ENCODE measurements at places on chromosomes 12 and 14.

GRCh38 chr14:34484726-34485125, 22.7 kb upstream of the SPTSSA start:
- no peak for DNase-seq

GRCh38 chr12:104764225-104765091, 193.6 kb downstream of the SLC41A2 start:
- no peak for DNase-seq

- peak; percentile 32 for DNase-seq
These were observed 24.0 kb downstream of the CCDC85C start for GRCh38 chr14:99579903-99580571.

GRCh38 chr12:25248732-25249131, 2.0 kb downstream of the KRAS start:
- DNase-seq, result no peak

DNA sequence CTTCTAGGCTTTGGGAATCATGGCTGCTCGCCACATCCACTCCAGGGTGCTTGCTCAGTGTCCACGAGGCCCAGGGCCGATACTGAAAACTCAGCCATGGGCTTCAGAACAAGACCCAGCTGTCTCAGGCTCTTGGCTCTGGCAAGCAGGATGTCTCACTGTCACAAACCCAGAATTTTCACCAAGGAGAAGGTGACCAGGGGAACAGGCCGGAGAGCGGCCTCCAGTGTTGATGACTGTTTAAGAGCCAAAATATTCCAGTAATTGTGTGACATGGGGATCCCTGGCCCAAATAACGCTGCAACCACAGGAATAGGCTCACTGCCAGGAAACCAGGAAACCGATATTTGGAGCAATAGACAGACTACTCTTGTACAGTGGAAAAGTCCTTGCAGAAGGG, 9.8 kb upstream of the SERPINA5 start:
- DNase-seq, result no peak

GRCh38 chr12:107584563-107584962, 101.0 kb upstream of the PWP1 start:
- DNase-seq, result no peak

DNA sequence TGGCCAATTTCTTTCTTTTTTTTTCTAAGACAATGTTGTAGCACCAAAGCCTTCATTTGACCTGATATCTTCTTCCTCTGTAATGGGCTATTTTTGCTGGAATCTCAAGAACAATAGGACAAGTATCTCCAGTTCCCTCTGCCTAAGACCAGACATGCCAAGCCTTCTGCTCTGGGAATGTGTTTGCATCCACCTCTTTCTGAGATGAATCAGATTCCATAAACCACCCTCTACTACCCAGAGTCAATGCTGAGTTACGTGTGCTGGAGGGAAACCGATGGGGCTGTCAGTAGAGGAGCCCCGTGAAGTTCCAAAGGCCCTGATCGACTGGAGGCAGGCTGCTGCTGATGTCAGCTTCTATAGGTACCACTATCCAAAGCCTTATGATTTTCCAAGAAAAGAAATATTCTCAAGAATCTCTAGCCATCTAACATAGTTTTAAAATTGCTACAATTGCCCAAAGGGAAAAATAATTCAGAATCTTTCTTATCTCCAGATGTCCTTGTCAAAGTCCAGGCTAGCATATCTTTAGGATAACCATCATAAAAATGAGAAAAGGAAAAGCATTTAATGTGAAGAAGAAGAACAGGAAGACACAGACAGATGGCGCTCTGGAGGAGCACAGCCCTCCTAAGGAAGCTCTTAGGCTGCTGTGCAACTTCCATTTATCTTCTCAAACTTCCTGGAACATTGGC, 101.9 kb downstream of the SLC8A3 start:
- peak; percentile 18 for DNase-seq

GRCh38 chr12:120370343-120371243, 1.6 kb upstream of the MSI1 start:
- no peak for DNase-seq

DNA sequence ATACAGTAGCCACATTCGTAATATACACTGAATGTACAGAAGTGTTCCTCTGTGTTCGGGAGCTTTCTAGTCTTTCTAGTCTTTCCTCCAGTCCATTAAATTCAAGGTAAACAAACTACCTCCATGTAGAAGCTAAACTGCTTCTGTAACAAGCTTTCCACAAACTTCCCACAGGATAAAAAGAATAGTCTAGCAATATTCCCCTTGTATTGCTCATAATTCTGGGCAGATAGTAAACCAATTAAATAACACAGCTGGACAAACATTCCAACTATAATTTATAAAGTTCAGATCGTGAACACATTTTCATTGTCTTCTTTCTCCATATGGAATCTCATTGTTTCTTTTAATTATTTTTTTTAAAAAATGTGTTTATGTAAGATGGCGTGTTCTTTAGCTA, 307.2 kb downstream of the AEBP2 start:
- DNase-seq, result no peak

DNA sequence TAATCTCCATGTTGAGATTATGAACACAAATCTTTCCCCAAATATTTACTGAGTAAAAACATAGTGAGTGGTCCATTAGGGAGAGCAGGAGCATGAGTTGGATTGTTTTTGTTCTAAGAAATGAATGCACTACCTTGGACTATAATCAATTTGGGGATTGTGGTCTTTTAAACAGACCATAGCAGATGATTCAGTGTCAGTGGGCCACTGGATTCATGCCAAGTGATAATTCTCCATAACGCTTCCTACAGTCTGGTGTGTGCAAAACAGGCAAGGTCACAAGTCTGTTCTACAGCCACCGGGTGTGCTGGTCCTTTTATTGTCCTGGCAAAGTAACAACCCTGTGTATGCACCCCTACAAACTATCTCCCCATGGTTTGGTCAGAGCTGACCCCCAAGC, 266.3 kb downstream of the APAF1 start:
- DNase-seq, result no peak

- DNase-seq, result no peak
These were observed 110.3 kb upstream of the ETV6 start for GRCh38 chr12:11539156-11539555.

DNA sequence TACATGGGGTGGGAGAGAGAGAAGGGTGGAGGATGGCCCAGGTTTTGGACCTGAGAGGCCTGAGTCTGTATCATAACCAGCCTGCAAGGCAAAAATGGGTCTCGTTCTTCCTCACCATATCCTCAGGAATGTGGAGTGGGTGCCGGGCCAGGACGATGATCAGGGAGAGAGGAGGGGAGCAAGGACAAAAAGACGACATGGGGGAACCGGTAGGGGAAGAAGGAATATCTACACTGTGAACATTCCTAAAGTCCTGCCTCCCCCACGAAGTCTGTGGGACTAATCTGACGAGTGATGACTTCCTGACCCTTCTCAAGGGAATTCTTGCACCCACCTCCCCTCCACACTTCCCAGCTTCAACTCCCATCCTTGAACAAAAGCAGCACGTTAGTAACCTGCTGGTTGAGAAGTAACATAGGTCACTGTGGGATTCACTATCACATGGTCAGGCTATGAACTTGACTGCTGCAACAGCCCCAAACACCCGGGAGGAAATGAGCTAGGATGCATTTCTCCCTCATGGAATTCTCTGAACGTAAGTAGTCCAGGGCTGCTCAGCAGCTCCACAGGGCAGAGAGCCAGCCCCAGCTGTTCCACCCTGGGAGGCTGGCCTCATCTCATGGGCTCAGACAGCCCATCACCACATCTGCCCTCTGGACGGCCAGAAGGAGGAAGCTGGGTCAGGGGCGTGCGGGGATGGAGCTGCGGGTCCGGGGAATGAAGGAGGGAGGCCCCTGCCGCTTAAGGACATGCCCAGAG, 36.8 kb upstream of the VWF start:
- no peak for DNase-seq

DNA sequence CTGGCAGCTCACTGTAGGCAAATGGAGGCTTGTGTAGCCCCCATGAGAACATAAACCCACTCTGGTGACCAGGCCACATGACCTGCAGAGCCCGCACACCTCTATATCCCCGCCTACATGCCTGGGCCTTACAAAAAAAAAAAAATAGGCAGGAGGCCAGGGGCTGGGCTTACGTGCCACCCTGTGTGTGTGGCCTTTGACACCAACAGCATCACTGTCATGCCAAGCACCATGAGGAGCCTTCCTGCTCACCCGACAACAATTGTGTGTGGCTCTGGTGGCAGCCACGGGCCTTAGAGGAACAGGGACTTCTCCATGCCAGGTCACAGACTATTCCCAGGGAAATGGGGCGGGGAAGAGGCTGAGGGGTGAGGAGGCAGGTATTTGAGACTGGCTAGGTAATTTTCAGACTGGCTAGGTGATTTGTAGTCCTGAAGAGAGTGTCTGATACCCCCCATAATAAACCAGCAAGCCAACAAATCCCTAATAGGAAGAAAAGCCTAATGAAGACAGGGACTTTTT, 140.0 kb downstream of the DPF3 start:
- DNase-seq, result no peak

GRCh38 chr12:121750507-121750955, 38.0 kb downstream of the TMEM120B start:
- no peak for DNase-seq

DNA sequence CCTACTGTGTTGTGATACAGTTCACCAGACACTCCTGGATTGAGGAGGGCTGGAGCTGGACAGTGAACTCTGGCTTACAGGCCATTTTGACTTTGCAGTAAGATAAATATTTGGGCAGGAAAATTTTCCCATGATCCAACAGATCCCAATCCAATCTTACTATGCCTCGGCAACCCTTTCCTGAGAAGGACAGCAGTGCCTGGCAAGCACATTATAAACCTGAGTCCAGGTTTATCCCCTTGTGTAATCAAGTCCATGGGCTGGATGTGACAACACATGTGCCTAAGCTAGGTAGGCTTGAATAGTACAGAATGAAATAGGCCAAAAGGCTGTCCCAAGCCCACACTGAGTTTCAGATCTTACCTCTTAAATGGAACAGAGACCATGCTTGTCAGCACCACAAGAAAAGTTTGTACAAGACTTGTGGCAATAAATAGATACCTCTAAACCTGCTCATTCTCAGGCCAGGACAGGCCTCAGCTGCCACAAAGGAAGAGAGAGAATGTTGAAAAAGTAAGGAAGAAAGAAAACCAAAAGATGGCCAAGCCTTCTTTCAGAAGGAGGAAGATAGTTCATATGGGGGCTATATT, 34.9 kb downstream of the CREBL2 start:
- no peak for DNase-seq

DNA sequence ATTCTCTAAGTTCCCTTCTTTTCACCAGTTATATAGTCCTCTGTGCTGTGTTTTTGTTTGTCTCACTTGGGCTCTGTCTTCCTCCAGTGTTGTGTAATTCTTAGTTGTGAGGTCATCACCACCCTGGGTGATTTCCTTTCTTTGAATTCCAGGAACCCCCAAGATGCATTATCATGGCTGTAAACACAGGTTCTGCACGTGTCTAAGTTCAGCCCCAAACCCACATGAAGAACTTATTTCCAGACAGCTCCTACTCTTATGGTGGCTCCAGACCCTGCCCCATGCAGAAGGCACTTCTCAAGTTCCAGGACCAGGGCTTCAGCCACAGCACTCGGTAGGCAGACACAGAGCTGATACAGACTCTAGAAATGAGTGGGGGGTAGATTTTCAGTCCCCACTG, 560.5 kb downstream of the BCL11B start:
- DNase-seq, result no peak

- no peak for DNase-seq
These were observed 175.3 kb downstream of the PELI2 start for GRCh38 chr14:56293506-56293905.

DNA sequence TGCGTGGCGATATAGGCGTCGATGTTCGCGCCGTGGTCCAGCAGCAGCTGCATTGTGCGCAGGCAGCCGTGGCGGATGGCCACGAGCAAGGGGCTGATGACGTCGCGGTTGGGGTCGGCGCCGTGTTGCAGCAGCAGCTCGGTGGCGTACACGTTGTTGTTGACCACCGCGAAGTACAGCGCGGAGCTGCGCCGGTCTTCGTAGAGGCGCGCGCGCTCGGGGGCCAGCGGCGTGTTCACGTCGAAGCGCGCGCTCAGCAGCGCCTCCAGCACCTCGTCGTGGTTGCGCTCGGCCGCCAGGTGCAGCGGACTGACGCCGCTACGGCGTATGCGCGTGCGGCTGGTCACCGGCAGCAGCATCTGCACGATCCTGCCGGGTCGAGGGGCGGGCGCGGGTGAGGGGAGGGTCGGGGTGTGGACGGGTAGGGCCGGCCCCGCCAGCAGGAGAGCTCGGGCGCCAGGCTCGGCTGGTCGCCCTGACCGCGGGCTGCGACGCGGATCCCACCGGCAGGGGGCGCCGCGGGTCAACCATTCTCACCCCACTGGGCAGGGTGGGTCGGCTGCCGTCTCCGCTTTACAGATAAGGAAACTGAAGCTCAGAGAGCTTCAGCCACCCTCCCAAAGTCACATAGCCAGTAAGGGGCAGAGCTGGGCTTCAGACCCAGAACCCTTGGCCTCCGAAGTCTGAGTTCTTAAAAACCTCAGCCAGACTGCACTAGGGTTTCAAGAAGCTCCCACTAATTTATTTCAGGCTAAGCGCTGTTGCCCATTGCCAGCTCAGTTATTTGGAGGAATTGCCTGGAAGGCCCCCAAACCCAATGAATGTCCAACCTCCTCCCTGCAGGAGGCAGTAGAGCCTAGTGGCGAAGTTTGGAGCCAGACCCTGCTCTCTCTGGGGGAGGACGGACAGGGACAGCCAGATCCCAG, 12.4 kb downstream of the FAM181A start:
- peak; percentile 29 for DNase-seq

DNA sequence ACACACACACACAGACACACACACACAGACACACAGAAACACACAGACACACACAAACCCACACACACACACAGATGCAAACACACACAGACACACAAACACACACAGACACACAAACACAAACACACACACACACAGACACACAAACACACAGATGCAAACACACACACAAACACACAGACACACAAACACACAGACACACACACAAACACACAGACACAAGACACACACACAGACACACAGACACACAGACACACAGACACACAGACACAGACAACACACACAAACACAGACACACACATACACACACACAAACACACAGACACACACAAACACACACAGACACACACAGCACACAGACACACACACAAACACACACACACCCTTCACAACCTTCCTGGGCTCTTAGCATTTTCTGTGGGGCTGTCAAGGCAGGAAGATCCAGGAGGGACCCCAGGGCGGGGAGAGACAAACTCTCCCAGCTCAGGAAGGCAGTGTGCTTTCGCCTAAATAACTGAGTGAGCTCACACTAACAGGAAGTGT, 24.2 kb upstream of the INF2 start:
- DNase-seq, result no peak

- no peak for DNase-seq
These were observed 128.1 kb upstream of the AEBP2 start for GRCh38 chr12:19311165-19311564.

DNA sequence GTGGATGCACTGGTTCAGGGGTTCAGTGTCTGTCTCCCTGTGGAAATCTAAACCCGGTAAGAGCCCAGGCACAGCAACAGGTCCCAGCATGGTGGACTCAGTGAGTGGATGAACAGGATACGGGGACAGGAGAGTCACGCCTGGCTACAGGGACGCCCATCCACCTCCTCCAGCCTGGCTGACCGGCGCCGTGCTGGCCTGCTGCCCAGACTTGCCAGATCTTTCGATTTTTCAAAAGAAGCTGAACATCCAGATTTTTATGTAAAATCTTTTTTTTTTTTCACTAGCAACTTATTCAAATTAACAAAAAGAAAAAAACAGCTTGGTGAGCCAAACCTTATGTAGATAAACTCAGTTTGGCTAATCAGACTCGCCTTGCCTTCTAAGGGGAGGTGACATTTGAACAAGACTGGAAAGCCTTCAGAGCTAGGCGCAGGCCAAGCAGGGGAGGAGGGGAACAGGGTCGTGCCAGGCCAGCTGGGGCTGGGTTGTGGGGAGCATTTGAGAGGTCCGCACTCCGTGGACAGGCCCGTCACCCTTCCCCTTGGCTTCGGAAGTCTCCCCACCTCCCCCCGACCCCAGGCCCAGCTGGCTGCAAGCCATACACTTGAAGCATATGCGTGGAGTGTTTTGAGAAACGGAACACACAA, 87.8 kb upstream of the NCOR2 start:
- peak; percentile 37 for DNase-seq
